ENCODE measurements at places on chromosomes 7 and 10.

DNA sequence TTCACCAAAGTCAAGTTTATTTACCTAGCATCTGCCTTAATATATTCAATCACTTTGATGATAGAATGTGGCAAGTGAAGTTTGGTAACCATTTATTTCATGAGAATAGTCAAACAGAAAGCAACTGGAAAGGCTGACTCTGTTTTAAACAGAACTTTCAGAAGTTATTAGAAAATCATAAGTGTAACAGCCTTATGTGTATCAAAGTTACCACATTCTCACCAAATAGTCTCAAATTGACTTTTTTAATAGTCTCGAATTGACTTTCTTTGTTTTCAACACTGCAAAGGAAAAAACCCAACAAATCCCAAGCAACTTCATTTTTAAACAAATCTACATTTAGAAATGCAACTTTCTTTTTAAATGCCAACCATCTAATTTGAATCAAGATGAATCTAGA lies 29.5 kb downstream of the NAMPT start:
- no peak for DNase-seq

DNA sequence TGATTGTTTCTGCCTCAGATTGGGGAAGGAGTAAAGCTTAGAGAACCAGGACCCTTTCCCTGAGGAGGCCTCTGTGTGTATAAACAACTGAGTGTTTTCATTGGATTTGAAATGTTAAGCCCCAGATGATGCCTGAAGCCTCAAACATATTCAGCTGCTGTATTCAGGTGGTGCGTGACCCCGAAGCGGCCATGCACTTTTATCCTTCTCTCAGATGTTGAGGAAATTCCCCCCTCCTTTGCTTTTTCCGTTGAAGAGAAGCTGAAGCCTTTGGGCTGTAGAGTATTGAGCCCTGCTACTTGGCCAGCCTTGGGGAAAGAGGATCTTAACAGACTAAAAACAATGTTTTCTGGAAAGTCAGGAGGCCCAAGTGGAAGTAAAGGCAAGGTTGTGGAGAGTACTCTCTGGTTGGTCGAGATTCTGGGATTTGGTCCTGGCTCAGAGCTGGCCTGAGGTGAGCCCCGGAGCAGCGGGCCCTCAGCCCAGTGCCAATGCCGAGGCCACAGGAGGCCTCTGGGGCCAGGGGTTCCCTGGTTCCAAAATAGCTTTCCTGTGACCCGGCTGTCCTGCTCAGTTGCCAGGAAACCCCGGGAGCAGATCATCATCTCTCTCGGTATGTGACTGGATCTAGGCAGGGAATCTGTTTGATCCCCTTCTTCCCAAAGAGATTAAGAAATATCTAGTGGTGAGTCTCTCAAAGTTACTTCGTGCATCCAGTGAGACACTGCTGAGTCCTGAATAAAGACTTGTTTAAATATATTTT lies 22.5 kb downstream of the FKBP6 start:
- no peak for DNase-seq

DNA sequence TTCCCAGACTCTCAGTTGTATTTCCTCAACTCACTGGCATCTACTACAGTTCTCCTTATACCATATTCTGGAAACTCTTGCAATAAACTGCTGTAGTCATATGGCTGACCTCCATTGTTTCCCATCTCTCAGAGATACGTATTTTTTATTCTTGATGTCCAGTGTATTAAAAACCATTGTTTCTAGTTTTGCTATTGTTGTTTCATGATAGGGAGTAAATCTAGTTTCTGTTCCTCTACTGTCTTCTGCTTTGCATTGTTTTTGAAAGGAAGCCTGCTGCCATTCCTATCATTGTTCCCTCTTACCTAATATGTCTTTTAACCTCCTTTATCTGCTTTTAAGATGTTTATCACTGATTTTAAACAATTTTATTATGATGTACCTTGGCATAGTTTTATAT lies 255.0 kb downstream of the ADK start:
- DNase-seq, result no peak

DNA sequence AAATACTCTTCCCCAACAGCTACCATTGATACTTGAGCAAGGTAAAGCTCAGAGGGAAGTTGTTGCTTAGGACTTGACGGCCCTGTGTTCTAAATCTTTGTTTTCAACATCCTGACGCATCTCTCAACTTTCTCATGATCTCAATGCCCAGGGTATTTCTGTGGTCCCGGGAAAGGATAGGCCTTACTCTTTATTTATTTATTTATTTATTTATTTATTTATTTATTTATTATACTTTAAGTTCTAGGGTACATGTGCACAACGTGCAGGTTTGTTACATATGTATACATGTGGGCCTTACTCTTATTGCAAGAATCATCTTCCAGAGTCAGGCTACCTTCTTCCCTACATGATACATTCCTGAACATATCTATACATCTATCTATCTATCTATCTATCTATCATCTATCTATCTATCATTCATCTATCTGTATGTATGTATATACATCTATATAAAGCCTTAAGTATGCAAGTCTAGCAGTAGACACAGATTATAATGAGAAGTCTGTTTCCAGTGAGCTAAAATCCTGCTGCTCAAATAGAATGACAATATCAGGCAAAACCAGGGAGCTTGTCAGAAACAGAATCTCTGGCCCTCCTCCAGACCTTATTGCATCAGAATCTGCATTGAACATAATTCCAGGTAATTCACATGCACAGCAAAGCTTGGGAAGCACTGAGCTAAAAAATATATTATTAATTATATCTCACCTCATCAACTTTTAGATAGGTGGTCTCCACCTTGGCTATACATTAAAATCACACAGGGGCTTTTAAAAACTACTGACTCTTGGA lies 12.2 kb upstream of the CPA5 start:
- DNase-seq, result no peak

DNA sequence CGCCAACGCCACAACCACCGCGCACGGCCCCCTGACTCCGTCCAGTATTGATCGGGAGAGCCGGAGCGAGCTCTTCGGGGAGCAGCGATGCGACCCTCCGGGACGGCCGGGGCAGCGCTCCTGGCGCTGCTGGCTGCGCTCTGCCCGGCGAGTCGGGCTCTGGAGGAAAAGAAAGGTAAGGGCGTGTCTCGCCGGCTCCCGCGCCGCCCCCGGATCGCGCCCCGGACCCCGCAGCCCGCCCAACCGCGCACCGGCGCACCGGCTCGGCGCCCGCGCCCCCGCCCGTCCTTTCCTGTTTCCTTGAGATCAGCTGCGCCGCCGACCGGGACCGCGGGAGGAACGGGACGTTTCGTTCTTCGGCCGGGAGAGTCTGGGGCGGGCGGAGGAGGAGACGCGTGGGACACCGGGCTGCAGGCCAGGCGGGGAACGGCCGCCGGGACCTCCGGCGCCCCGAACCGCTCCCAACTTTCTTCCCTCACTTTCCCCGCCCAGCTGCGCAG lies 424 bp downstream of the EGFR start:
- no peak for DNase-seq

- no peak for DNase-seq
These were observed 25.1 kb downstream of the MINDY4 start for GRCh38 chr7:30796105-30796869.

GRCh38 chr7:115749924-115750323 lies 280.6 kb downstream of the TFEC start:
- no peak for DNase-seq

DNA sequence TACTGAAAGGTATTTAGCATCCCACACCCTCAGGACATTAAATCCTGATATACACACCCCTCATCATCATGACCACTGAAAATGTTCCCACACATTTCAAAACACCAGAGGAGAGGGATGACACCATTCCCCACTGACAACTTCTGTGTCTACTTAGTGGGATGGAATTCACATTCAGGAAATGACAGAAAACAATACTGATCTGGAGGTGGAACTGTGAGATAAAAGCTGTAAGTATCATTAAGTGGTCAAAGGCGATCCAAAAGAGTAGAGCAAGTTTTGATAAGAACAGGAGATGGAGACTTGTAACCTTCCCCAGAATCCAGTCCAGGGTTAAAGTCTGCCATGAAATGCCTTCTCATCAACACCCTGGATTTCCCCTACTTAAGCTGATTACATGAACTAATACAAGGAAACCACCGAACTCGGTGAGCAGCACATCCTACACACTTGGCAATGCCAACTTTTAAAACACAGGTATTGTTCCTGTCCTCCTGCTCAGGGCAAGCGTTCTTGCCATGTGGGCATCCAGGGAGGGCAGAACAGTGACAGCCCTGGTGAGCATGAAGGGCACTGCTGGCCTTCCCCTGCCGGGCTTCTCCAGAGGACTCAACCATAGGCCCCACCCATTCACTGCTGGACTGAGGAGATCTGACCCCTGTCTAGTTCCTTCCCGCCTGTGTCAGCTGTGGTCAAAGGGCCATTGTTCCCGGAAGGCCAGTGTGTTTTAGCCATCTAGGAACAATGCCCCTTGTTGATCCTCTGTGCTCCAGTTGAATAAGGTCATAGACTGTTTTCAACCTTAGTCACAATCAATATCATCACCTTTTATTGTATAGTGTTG lies 85.0 kb downstream of the SGMS1 start:
- no peak for DNase-seq

GRCh38 chr7:96671854-96672253 lies 37.8 kb downstream of the SEM1 start:
- DNase-seq, result no peak

GRCh38 chr10:47176903-47177868 lies 122.8 kb upstream of the GDF10 start:
- DNase-seq, result no peak

DNA sequence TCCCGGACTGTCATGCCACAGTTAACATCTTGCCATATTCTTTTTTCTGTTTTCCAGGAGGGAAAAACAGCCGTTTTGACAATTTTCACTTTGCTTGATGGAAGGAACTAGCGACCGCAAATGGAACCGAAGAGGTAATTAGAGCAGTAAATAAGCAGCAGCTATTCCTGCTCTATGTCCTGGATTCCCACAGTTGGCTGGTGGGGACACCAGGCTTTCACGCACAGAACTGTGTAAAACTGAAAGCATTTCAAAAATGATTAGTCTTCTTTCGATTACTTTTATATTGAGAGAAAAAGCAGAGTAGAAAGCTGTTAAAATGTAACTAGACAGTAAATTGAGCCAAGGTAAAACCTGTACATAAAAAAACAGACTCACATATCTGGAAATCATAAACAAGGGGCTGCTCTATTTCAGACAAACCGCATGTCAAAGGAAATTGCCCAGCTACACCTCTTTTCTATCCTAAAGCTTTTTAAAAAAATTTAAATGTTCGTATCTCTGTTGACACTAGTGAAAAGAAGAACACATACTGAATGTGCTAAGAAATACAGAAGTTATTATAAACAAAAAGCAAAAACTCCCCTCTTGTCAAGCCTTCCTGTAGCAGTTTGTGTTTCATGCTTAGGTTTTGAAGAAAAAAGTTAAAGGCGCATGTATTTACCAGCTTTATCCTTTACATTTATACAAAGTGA lies 93.4 kb downstream of the RNF216 start:
- DNase-seq, result no peak

- no peak for DNase-seq
These were observed 11.3 kb downstream of the MRPS33 start for GRCh38 chr7:141003172-141004065.

GRCh38 chr7:34675749-34676374 lies 17.8 kb downstream of the NPSR1 start:
- no peak for DNase-seq

- DNase-seq, result no peak
These were observed 10.4 kb downstream of the CUL2 start for GRCh38 chr10:35079763-35080162.

- DNase-seq, result no peak
These were observed 73.3 kb downstream of the SKIDA1 start for GRCh38 chr10:21452203-21452602.

- no peak for DNase-seq
These were observed 8.5 kb upstream of the BAG3 start for GRCh38 chr10:119642556-119643111.

DNA sequence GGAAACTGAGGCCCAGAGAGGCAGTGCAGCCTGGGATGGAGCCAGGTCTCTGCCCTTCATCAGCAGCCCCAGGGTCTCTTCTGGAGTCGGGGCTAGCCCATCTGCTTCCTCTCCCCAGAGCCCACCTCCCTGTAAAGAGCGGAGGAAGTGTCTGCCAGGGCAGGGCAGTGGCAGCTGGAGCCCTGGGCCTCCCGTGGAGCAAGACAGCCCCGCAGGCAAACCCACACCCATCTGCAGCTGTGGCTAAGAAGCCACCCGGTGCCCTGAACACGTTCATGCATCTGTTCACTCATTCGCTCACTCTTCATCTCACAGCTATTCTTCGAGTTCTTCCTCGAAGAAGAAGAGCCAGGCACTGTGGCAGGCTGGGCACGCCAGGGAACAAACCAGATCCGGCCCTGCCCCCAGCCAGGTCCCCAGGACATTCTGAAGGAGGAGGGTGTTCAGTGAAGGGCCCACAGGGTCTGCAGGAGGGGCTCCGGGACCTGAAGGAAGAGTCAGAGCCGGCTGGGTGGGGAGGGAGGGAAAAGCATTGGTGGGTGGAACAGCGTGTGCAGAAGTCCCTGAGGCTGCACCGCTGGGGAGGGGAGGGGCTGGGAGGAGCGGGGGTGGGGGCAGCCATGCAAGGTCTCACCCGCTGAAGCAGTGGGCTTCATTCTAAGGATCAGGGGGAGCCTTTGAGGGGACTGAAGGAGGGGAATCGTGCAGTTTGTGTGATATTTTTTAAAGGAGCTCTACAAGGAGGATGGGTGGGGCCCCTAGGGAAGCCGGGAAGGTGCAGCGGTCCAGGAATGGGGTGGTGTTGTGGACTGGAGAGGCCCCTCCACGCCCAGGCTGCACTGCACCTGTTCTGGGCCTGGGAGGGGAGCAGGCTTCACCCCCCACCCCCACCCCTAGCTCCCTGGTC lies 99.1 kb downstream of the UNCX start:
- DNase-seq, result no peak

DNA sequence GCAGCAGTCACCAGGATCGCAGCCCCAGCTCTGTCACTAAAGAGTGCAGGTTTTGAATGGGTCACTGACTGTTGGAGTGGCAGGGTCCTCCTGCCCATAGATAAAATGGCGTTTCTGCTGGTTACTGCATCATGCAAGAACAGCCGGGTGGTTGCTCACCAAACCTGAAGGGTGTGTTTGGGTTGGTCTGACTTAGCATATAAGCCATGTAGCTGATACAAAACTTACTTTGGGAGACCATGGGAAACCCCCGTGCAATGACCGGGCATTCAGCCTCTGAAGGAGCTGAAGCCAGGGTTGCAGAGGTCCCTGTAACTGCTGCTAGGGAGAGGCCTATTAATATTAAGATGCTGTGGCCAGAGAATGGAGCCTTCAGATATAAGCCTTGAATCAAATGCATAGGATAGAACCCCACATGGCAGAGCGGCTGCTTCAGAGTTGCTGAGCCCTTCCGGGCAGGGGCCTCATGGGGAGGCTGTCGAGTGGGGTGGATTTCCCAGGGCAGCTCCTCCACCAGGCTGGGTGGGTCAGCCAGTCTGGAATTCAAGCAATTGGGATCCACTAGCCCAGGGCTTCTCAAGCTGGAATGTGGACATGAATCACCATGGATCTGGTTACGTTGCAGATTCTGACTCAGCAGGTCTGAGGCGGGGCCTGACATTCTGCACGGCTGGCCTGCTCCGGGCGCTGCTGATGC lies 70.9 kb upstream of the CTBP2 start:
- no peak for DNase-seq
